ENCODE measurements at places on chromosomes 4 and X.
A peak's percentile ranks its signal among the peaks of the same experiment; 100 is the strongest.

DNA sequence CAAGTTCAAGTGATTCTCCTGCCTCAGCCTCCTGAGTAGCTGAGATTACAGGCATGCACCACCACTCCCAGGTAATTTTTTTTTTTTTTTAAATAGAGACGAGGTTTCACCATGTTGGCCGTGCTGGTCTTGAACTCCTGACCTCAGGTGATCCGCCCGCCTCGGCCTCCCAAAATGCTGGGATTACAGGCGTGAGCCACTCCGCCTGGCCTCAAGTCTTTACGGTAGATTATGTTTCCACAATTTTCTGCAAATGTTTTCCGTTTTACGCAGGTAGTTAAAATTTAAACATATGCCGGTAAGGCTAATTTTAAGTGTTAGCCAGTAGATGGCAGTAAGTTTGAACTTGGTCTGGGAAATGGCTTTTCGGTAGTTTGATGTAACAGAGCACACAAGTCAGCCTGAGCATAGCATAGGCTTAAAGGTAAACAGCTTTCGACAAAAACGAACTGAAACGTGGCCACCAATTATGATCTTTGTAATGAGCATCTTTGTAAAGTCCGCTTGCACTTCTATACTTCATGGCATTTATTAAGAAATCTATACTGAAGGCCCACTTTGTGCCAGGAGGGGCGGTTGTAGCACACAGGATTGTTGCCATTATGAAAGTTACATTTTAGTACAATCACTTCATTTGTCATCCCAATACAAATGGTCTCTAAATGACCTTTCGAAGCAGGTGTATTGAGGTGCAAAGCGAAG, 31.1 kb downstream of the CCKAR start:
- peak; percentile 40 for DNase-seq

- no peak for DNase-seq
Measured at GRCh38 chr4:17577665-17578481, 875 bp downstream of the LAP3 start.

GRCh38 chr4:93760284-93760683, 68.3 kb upstream of the ATOH1 start:
- DNase-seq, result no peak

GRCh38 chr4:6920171-6920570, 10.5 kb downstream of the TBC1D14 start:
- DNase-seq, result no peak

DNA sequence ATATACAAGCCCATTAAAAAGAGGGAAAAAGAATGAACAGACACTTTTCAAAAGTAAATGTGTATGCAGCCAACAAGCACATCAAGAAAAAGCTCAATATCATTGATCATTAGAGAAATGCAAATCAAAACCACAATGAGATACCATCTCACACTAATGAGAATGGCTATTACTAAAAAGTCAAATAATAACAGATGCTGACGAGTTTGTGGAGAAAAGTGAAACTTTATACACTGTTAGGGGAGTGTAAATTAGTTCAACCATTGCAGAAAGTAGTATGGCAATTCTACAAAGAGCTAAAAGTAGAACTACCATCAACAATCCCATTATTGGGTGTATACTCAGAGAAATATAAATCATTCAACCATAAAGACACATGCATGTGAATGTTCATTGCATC, 203.0 kb downstream of the ARAP2 start:
- no peak for DNase-seq

DNA sequence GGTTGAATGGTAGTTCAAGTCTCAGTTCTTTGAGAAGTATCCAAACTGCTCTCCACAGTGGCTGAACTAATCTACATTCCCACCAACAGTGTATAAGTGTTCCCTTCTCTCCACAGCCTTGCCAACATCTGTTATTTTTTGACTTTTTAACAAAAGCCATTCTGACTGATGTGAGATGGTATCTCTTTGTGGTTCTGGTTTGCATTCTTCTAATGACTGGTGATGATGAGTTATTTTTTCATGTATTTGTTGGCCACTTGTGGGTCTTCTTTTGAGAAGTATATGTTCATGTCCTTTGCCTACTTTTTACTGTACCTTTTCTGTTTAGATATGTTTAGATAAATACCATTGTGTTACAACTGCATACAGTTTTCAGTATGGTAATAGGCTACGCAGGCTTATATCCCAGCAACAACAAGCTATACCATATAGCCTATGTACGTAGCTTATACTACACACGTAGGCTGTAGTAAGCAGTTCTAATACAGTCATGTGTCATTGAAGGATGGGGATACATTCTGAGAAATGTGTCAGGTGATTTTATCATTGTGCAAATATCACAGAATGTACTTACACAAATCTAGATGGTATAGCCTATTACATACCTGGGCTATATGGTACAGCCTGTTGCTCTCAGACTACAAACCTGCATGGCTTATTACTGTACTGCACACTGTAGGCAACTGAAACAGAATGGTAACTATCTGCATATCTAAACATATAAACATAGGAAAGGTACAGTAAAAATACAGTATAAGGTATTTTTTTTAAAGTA, 28.1 kb downstream of the KLHL8 start:
- no peak for DNase-seq

- DNase-seq, result no peak
Measured at GRCh38 chrX:153361781-153362397, 27.9 kb downstream of the ZNF275 start.

DNA sequence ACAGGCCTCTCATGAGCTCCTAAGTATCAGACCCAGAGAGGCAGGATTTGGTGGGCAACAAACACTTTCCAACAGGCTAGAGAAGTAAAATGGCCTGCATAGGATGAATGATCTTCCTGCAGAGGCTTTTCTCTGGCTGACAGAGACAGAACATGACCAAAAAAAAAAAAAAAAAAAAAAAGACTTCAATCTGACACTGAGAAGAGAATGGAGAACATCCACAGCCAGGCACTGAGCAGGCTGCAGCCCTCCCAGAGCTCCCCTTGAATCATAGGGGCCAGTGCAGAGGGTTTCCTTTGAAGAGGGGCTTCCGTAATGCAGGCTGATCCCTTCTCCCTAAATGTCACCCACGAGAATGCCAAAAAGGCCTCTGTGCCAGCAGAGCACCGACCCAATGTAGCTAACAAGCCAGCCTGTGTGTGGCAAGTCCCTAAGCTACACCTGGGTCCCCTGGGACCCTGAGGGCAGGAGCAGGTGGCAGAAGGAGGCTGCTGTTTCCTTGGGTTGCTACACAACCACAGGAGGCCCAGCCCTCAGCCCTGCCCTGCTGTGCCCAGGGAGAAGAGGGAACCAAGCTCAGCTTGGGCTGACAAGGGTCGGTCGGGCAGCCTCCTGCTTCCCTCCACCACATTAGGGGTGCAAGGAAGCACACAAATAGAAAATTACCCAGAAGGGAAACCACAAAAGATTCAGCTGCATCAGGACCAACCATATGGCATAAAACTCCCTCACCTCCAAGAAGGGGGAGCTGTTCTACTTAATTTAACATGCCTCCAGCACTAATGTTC, 55.6 kb downstream of the MAP7D2 start:
- DNase-seq, result no peak

Measured in iPS DF 19.7 (cell line).